Fibroblast of skin of right quadriceps (primary cell): ENCODE measurements at places on chromosomes 1 and 21.
A peak's percentile ranks its signal among the peaks of the same experiment; 100 is the strongest.

- no peak for DNase-seq
Observed at GRCh38 chr21:40255518-40256444, 388.5 kb downstream of the PCP4 start.

DNA sequence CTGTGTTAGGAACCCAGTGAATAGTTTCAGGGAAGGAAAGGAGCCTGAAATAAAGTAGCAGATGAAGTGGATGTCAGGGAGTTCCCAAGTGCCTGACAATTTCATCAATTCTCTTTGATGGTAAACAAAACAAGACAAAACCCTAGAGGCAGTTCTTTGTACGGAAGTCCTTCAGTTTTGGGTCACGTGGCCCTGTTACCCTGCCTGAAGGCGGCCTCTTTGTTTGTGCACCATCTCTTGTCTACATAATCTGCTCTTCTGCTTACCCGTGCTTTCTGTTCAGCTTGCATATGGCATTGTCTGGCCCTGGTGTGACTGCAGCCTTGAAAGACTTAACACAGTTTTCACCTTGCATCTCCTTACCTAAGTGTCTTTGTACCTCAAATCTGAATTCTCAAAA, 166.7 kb upstream of the DUSP10 start:
- no peak for DNase-seq

- no peak for DNase-seq
Observed at GRCh38 chr1:20423169-20423795, 62.7 kb downstream of the CAMK2N1 start.

DNA sequence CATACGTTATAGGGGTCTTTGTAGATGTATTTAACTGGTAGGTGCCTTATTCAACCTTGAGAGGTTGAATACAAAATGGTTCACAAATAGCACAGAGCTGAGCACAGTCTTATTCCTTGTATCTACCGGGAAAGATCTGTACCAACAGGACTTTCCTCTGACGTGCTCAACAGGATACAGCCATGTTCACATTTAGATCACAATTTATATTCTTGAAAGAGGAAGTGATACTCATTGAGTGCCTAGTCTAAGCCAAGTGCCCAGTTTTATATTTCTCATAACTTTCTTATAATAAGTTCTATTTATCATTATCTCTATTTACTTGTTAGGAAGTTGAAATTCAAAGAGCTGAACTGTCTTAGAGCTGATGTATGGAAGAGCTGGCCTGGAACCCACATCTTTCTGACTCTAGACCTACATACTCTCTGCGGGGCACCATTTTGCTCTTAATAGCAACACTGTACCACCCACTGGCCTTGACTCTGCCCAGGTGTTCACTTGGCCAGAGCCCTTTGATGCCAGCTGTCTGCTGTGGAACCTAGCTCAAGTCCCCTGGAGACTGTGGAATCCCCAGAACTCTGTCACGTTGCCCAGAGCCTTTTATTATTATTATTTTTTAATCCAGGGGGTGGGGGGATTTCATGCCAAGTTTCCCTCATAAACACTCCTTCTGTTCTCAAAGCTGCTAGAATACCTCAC, 156.2 kb downstream of the TPR start:
- no peak for DNase-seq

DNA sequence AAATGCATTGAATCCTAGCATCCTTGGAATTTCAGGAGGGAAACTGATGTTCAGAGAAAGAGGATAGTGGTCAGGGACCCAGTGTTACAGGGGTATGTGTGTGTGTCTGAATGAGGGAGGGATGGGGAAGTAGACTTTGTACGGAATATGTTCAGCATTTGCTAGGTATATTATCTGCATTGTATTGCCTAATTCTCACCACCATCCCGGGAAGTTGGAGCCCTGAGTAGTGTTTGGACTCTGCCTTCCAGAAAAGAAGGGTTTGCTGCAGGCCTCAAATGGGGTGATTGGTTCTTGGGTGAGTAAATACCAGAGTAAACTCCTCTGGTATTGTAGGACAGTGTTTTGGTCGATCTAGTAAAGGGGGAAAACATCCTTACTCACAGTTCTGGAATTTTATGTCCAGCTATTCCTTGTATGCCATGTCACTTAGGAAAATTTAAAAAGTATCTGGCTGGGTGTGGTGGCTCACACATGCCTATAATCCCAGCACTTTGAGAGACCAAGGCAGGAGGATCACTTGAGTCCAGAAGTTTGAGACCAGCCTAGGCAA, 7.1 kb upstream of the ZNF496 start:
- peak; percentile 60 for DNase-seq

DNA sequence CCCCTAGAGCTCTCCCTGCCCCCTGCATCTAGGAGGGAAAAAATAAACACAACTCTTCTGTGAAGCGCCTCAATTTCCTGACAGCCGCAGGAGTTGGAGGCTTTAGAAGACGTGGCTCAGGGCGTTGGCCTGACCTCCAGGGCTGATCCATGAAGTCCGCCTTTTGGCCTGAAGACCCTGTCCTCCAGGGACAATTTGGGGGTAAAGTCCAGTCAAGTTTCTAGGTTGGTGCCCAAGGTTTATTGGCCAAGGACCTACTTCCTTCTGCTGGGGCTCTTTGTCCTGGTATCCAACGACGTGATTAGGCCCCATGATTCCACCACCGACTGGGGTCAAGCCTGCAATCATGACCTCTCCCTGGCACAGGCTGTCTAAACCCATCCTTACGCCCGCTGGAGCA, 54.9 kb downstream of the PTPRF start:
- DNase-seq = no peak
